ENCODE measurements at places on chromosomes 1 and 21.

DNA sequence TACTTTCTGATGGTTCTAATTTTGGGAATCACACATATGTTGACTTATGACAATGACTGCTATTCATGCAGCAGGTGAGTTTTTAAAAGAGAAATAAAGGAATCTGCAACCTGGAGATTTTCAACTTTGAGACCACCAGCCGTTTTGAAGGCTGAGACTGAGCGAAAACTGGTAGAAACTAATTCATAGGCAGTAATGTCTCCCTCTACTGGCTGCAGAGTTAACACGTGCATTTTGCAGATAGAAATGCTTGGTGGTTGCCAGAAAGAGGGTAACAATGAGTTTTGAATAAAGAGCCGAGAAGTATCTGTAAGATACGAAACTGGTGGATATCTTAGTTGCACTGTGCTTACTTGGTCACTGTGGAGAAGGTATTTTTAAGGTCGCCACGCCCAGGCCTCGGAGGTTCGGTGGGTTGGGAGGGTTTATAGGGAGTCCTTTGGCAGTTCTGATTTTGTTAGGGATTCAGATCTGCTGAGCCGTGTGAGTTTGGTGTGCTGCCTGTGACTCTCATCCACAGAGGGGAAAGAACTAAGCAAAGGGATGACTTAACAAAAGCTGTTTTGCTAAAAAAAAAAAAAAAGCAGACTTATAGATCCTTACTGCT, 83.0 kb downstream of the RYR2 start:
- no peak for DNase-seq

- DNase-seq, result peak; percentile 13
These were observed 9.0 kb downstream of the SLC9A1 start for GRCh38 chr1:27145934-27146354.

GRCh38 chr1:245986404-245987218, 520.5 kb downstream of the SMYD3 start:
- no peak for DNase-seq

DNA sequence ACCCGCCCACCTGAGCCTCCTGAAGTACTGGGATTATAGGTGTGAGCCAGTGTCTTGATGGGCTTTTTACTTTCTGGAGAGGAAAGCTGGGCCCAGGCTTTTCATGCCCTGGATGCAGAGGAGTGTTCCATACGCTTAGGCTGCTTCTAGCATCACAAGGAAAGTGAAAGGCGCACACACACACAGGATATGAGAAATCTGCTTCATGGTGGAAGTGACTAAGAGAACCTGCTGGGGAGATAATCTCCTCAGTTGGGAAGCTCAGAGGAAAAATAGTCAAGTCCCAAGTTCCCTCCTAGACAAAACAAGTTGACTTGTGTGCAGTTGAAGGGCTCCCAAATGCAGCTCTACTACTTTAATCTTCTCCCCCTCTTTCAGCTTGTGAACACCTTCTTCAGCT, 2.2 kb downstream of the NUDC start:
- DNase-seq, result peak; percentile 38

- DNase-seq, result no peak
These were observed 120.7 kb downstream of the LMX1A start for GRCh38 chr1:165235777-165236291.

DNA sequence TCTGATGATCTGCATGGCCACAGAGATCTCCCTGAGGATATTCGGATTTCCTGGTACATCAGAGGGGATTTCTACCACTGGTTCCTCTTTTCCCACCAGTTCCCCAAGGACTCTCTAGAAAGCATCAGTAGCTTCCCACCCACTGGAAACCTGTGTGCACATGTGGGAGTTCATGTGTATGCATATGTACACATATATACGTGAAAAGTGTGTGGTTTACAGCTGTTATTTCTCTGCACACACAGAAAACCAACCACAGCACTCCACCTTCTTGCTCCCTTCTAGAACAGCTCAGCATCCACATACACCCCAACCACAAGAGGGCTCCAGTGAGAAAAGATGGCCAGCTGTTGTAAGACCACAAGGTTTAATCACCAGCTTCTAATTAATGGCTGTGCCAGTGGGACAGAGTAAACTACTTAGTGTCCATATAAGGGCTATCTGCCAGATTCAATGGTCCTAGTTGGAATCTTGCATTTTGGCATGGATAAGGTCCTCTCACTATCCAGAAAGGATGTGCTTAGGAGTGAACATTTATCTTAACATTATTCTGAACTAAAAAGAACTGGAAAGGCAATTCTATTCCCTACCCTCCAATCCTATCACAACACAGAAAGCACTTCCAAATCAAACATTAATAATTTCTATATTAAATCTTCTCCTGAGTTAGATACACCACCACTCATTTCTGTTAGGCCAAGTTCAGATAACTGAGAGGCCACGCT, 24.1 kb downstream of the GPR3 start:
- DNase-seq, result peak; percentile 70

DNA sequence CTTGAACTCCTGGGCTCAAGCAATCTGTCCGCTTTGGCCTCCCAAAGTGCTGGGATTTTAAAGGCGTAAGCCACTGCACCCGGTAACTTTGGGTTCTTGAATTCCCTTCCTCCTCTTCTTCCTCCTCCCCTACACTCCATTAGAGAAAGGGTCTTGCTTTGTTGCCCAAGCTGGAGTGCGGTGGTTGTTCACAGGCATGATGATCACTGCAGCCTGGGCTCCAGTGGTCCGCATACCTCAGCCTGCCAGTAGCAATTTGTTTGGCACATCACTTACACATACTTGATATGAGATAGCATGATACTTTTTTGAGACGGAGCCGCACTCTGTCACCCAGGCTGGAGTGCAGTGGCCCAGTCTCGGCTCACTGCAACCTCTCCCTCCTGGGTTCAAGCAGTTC, 2.2 kb downstream of the DEGS1 start:
- DNase-seq, result no peak

DNA sequence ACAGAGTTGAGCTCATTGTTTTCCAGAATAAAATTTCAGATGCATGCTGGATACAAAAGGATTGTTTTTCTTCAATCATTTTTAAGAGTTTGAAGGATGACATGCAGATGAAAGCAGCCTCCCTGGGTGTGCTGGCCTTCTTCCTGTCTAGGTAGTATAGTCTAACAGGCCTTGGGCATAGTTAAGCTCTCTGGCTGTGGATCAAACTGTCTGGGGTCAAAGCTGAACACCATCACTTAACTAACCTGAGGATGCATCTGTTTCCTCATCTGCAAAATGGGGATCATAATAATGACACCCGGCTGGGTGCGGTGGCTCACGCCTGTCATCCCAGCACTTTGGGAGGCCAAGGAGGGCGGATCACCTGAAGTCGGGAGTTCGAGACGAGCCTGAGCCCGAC, 6.0 kb upstream of the TIE1 start:
- DNase-seq, result no peak

DNA sequence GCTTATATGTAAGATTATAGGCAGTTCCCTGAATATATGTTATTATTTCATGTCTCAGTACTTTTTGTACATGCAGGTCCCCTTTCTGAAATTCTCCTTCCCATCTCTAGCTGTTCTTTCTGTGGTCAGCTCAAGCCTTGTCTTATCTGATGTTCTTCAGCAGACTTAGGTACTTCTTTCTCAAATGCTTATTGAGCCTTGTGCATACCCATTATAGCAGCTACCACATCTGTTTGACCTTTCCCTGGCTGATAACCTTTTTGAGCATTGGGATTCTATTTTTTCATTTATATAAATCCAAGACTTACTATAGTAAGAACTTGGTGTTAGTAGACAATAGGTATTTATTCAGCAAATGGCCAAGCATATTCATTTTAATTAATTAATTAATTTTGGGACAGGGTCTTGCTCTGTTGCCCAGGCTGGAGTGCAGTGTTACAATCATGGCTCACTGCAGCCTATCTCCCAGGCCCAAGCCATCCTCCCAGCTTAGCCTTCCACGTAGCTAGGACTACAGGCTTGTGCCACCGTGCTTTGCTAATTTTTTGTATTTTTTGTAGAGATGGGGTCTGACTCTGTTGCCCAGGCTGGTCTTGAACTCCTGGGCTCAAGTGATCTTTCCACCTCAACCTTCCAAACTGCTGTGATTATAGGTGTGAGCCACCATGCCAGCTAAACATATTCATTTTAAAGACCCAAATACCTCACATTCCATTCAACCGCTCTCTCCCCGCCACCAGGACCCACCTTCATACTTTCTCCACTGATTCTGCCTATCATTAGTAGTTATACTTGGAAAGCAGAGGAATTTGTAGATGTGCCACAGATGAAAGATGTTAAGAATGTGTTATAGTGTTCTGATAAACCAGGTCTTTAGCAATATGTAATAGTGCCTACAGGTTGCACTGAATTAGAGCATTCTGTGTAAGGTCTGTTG, 16.7 kb downstream of the TIPRL start:
- DNase-seq, result no peak

DNA sequence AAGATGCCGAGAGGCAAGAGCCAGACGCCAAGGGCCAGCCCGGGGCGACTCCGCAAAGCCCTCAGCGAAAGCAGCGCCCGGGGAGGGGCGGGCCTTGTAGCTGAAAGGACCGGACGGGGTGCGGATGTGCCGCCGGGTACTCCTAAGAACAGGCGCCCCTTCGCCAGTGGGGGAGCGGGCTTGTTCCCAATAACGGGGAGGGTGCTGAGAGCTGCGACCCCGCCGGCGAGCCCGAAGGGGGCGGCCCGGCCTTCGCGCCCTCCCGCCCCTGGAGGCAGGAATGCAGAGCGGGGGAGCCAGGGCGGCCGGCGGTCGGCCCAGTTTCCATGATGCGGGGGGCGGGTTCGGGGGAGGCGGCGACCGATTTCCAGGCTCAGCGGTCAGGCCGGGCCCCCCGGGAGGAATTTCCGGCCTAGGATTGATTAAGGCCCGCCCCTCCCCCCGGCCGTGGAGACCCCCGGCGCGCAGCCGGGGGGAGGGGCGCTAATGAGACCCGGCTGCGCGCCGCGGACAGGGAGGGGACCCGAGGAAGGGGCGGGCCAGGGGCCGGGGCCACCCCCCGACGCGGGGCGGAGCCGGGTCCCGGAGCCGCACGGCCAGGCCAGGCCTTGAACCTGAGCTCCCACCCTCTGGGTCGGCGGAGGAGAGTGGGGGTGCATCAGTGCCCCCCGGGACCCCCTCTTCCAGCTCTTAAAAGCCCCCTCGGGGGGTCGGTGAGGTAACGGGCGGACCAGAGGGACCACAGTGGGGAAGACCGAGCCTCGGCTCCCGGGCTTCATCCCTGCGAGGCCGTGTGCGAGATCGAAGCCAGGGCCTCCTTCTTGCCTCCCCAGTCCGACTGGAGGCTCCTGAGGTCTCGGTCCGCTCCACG, 898 bp upstream of the TMEM200B start:
- DNase-seq, result peak; percentile 74

- no peak for DNase-seq
These were observed 170.2 kb downstream of the RPS6KC1 start for GRCh38 chr1:213221209-213221608.

DNA sequence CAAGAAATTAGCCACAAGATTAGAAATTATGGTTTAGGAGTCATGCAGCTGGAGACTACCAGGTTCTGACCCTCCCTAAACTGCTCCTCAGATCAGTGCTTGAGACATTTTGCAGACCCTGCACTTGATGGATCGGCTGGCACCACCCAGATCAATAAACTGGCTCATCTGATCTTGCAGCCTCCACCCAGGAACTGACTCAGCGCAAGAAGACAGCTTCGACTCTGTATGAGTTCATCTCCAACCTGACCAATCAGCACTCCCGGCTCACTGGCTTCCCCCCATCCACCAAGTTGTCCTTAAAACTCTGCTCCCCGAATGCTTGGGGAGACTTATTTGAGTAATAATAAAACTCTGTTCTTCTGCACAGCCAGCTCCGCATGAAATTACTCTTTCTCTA, 40.0 kb downstream of the L1TD1 start:
- no peak for DNase-seq

DNA sequence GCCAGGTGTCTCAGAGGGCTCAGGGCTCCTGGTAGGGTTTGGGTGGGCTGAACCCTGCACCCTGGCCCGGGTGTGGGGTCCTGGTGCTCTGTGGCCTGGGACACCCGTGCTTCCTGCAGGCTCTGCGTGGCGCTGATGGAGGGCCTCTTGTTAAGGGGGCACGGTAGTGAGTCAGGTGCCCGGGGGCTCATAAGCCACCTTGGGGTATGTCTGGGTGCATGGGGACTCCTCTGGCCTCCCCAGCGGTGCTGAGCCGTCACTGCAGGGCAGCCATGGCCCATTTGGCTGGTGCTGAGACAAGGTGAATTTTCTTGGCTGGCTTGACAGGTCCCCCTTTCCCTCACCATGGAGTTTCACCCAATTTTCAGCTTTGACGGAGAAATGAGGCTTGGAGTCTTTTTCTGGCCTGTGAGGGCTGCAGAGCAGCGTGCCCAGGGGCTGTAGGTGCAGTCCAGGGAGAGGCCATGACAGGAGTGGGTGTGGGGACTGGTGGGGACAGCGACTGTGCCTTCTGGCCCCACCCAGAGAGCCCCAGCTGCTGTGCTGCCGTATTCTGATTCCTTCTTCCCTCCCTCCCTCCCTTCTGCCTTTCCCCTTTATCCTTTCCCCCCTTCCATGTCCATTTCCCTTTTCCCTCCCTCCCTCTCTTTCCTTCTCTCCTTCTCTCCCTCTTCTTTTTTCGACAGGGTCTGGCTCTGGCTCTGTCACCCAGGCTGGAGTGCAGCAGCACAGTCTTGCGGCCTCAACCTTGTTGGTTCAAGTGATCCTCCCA, 40.4 kb downstream of the SKI start:
- no peak for DNase-seq

DNA sequence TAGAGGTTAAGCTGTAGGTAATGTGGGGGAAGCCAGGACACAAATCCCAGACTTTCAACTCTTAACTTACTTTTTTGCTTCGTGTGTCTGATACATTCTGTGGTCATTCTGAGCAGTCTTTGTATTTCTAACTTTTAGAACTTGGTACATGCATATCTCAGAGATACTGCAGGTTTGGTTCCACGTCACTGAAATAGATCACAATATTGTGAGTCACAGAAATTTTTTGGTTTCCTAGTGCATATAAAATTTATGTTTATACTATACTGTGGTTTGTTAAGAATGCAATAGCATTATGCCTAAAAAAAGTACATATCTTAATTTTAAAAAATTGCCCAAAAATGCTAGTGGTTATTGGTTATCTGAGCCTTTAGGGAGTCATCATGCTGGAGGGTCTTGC, 3.2 kb downstream of the URB2 start:
- no peak for DNase-seq

- no peak for DNase-seq
These were observed 47.2 kb upstream of the PRMT6 start for GRCh38 chr1:107009281-107009680.

GRCh38 chr1:231338270-231339128, at the start of gene SPRTN:
TSS of gene SPRTN (plus strand) at chr1:231338293. CDS start at chr1:231338384, 91 bp downstream.
- no peak for DNase-seq

DNA sequence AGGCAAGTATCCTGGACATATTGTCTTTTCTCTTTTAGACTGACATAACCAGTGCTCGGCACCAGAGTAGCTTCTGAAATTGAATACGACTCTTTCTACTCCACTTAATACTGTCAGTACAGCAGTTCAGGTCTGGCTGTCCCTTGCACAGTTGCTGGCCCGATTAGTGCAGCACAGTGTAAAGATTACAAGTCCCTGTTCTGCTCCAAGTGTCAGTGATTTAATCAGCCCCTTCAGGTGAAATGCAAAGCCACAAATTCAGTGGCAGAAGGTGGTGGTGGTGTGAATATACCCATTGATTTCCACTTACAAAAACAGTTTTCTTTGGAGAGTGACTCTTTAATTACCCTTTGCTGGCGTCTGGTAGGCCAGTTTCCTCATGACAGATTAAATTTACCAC, 545.4 kb downstream of the ADGRL2 start:
- no peak for DNase-seq

GRCh38 chr1:101257500-101258325, 20.9 kb downstream of the S1PR1 start:
- DNase-seq, result peak; percentile 49
